ENCODE measurements at places on chromosomes 7 and 10.

DNA sequence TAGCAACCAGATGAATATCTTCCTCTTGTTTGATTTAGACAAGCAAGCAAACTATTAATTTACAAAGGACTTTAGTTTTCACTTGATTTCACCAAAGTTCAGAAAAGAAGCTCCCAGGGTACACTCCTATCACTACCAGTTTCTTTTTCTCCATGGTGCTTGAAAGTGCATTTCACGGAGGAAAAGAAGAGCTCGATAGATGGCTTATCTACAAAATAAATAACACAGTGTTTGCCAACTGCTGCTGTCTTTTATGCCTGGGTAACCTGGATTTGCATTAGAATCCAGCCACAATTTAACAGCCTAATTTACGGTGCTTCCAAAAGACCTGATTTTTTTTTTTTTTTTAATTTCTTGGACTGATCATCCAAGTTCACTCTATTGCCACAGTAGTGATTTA is 275.7 kb downstream of the GPR37 start:
- H3K4me1 ChIP-seq: no peaks in the 10 kb centered on the region
- no peak overlapping the region for H3K27ac ChIP-seq
- H3K27me3 ChIP-seq: no peaks in the 10 kb centered on the region
- H3K36me3 ChIP-seq: no peaks in the 10 kb centered on the region
- H3K4me3 ChIP-seq: no peak overlapping the region

GRCh38 chr10:8048281-8049008 is 6.0 kb upstream of the GATA3 start:
- H3K36me3 ChIP-seq: no peaks in the 10 kb centered on the region
- no peak overlapping the region for H3K4me3 ChIP-seq
- H3K27ac ChIP-seq: no peak overlapping the region
- peaks cover 40% of the 10 kb centered on the region for H3K4me1 ChIP-seq

DNA sequence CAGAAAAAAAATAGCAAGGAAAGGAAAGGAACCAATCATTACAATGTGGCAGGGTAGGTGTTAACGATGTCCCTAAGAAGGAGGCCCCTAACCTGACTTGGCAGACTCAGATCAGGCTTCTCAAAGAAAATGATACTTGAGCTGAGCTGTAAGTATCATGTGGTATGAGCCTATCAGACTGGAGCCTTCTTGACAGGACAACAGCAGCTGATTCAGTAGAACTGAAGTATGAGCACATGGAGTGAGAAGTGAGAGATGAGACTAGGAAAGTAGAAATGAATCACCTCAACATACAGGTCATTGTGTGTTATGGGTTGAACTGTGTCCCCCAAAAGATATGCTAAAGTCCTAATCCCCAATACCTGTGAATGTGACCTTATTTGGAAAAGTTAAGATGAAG is 66.3 kb downstream of the MTERF1 start:
- H3K27ac ChIP-seq: no peak overlapping the region
- H3K27me3 ChIP-seq: no peaks in the 10 kb centered on the region
- no peaks in the 10 kb centered on the region for H3K36me3 ChIP-seq
- H3K4me3 ChIP-seq: no peak overlapping the region
- DNase-seq: no peak
- H3K4me1 ChIP-seq: no peaks in the 10 kb centered on the region

DNA sequence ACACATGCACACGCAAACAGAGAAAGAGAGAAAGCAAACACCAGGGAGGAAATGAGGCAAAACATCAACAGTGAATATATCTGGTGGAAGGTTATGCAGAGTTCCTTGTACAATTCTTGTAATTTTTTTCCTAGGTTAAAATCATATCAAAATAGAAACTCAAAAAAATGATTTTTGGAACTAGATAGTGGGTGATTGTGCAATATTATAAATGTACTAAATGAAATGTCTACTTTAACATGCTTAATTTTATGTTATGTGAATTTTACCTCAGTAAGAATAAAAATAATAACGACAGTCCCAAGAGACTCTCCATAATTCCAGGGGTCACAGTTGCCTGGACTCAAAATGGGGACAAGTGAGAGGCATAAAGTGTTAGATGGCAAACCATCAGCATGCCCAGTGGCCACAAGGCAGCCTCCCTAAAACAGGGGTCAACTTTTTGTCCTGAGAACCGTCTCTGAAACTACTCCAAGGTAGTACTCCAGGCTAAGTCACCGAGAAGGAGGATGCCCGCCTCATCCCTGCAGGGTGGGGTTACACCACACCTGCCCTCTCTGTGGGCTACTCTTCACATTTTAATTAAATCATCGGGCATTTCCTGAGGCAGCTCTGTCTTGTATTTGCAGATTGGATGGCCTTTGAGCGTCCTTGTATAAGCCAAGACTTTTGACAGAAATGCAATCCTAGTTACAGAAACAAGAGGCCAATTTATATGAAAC is 267.7 kb downstream of the ELMO1 start:
- no peak overlapping the region for H3K4me3 ChIP-seq
- no peaks in the 10 kb centered on the region for H3K4me1 ChIP-seq
- no peak for DNase-seq
- no peaks in the 10 kb centered on the region for H3K36me3 ChIP-seq
- H3K27ac ChIP-seq: no peak overlapping the region

- H3K27me3 ChIP-seq: no peaks in the 10 kb centered on the region
- no peak for DNase-seq
- H3K4me1 ChIP-seq: peaks cover 8% of the 10 kb centered on the region
- H3K27ac ChIP-seq: no peak overlapping the region
- no peaks in the 10 kb centered on the region for H3K36me3 ChIP-seq
- H3K4me3 ChIP-seq: no peak overlapping the region
Measured at GRCh38 chr10:91694170-91694794, 61.4 kb upstream of the PPP1R3C start.

GRCh38 chr10:33193057-33193700 is 141.3 kb downstream of the NRP1 start:
- H3K27ac ChIP-seq: peak overlapping the region; percentile 51
- no peaks in the 10 kb centered on the region for H3K27me3 ChIP-seq
- DNase-seq: peak; percentile 64
- peaks cover 31% of the 10 kb centered on the region for H3K4me1 ChIP-seq

GRCh38 chr10:82922046-82922445 is 1047.1 kb downstream of the NRG3 start:
- no peaks in the 10 kb centered on the region for H3K27me3 ChIP-seq
- H3K36me3 ChIP-seq: no peaks in the 10 kb centered on the region
- no peak overlapping the region for H3K27ac ChIP-seq
- H3K4me1 ChIP-seq: no peaks in the 10 kb centered on the region
- no peak for DNase-seq

DNA sequence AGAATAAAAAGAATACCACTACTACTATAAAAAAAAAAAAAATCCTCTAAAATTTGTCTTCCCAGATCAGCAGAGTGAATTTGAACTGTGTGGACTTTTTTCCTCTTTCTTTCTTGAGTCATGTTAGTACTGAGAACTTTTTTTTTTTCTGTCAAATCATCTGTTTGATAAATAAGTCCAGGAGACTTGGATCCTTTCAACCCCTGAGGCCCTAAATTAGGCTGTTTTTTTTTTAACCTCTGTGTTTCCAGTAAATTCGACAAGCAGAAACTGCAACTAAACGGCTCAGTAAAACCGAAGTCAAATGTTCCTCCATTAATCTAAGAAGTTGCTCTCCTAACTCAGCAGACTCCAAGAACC is 2.7 kb downstream of the MAP3K8 start:
- H3K27ac ChIP-seq: peak overlapping the region; percentile 98
- H3K4me1 ChIP-seq: peaks cover 54% of the 10 kb centered on the region
- no peak for DNase-seq

- H3K4me1 ChIP-seq: no peaks in the 10 kb centered on the region
- no peak overlapping the region for H3K27ac ChIP-seq
- no peak for DNase-seq
- H3K27me3 ChIP-seq: no peaks in the 10 kb centered on the region
Measured at GRCh38 chr7:50037086-50037485, 56.0 kb downstream of the ZPBP start.

GRCh38 chr7:51219261-51219988 is 97.2 kb downstream of the COBL start:
- H3K36me3 ChIP-seq: no peaks in the 10 kb centered on the region
- H3K27ac ChIP-seq: no peak overlapping the region
- no peak overlapping the region for H3K4me3 ChIP-seq

GRCh38 chr10:19920075-19920726 is 104.0 kb downstream of the PLXDC2 start:
- no peak for DNase-seq
- H3K27me3 ChIP-seq: no peaks in the 10 kb centered on the region
- H3K36me3 ChIP-seq: no peaks in the 10 kb centered on the region
- H3K27ac ChIP-seq: no peak overlapping the region

DNA sequence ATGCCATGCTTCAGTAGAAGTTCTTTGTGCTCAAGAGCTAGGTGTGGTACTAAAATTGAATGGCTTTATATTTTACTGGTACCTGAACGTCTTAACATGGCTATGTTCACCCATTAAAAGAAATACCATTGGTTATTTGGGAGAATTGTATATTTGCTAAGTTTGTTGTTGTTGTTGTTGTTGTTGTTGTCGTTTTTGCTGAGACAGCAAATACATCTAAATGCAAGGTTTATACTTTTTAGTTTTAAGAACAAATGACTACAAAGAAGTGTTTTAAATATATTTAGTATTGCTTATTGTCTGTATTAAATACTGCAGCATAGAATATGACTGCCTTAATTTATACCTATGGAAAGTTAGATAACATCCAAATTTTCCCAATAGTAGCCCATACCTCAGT is 66.9 kb downstream of the HECW1 start:
- no peaks in the 10 kb centered on the region for H3K27me3 ChIP-seq
- no peaks in the 10 kb centered on the region for H3K4me1 ChIP-seq
- no peaks in the 10 kb centered on the region for H3K36me3 ChIP-seq
- DNase-seq: no peak

DNA sequence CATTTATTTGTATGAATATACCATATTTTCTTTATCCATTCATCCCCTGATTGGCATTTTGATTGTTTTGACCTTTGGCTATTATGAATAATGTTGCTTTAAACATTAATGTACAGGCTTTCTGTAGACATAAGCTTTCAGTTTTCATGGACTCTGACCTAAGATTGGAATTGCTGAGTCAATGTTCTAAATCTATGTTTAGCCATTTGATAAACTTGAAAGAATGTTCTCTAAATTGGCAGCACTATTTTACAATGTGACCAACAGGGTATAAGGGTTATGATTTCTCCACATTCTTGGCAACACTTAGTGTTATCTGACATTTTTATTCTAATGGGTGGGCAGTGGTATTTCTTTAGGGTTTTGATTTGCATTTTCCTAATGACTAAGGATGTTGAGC is 229.7 kb upstream of the ETV1 start:
- no peak overlapping the region for H3K27ac ChIP-seq
- no peaks in the 10 kb centered on the region for H3K36me3 ChIP-seq
- H3K27me3 ChIP-seq: no peaks in the 10 kb centered on the region
- no peaks in the 10 kb centered on the region for H3K4me1 ChIP-seq

DNA sequence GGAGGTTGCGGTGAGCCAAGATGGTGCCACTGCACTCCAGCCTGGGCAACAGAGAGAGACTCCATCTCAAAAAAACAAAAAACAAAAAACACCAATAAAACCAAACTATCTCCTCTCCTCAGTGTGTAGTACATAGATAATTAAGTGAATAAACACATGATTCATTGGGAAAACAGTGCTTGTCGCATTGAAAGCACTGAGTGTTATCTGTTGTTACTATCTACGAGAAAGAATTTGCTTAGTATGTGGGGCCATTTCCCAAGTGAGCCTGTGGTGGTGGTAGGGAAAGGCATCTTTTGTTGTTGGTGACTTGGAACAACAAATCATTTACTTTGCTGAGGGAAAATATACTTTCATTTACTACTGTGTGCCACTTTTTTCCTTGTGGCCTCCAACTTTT is 42.6 kb downstream of the RSBN1L start:
- no peaks in the 10 kb centered on the region for H3K27me3 ChIP-seq
- no peak for DNase-seq
- H3K4me3 ChIP-seq: no peak overlapping the region
- peaks cover 11% of the 10 kb centered on the region for H3K4me1 ChIP-seq

- no peaks in the 10 kb centered on the region for H3K27me3 ChIP-seq
- peak overlapping the region; percentile 5 for H3K27ac ChIP-seq
- H3K4me1 ChIP-seq: peaks cover 2% of the 10 kb centered on the region
- DNase-seq: no peak
- H3K36me3 ChIP-seq: no peaks in the 10 kb centered on the region
Measured at GRCh38 chr10:50538555-50539398, 85.0 kb downstream of the SGMS1 start.

DNA sequence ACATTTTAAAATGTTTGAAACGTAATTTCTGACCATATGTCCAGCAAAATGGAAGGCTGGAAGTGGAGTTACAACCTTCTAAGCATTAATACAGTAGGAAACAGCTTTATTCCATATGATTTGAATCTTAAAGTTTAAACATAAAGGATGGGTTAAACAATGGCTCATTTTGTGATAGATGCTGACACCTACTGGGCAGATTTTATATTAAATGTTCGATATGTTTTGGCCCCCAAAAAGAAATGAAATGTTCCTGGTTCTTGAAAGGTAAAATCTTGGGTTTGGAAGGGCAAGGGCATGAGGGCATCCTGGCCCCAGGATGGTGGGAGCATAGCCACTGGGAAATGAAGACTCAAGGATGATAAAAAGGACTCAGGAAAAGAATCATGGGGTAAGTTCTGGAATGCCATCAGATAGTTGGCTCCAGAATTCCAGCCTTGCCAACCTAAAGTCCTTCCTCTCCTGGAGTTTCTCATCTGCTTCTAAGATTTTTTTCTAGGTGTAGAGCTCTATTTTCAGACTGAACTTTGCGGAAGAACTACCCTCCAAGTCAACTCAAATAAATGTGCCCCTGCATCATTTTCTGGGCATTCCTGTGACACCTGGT is 34.6 kb upstream of the SLC35G1 start:
- H3K36me3 ChIP-seq: no peaks in the 10 kb centered on the region
- H3K27ac ChIP-seq: no peak overlapping the region
- no peak for DNase-seq
- H3K27me3 ChIP-seq: no peaks in the 10 kb centered on the region

DNA sequence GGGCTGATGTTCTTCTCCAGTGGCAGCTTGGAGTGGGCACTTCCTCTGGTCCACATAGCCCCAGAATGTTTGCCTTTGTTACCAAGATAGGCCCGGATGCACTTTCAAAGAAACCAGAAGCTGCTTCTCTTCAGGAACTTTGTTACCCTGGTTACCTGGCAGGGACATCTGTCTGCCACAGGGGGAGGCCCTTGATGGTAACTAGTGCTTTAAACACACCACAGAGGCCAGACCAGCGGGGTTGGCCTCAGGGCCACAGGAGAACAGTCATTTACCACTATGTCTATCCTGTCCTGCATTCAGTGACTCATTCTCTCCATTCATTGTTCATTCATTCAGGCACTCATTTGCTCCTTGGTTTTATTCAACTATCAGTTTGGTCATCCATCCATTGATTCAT is 11.9 kb upstream of the PLEKHA1 start:
- H3K36me3 ChIP-seq: no peaks in the 10 kb centered on the region
- no peak for DNase-seq
- no peak overlapping the region for H3K4me3 ChIP-seq

DNA sequence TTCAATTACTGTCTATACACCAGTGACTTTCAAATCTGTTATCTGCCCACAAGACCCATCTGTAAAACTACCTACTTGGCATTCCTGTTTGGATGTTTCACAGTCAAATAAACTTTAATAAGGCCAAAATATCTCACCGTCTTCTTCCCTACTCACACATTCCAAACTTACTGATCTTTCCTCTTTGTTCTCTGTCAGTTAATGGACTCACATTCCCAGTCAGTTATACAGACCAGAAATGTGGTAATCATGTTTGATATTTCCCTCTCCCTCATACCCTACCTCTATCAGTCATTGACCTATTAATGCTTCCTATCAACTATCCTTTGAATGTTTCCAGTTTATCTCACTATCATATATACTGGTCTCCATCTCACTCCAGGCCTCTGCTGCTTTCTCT is 28.5 kb upstream of the HDAC9 start:
- H3K36me3 ChIP-seq: no peaks in the 10 kb centered on the region
- no peak overlapping the region for H3K4me3 ChIP-seq
- no peaks in the 10 kb centered on the region for H3K27me3 ChIP-seq
- H3K4me1 ChIP-seq: no peaks in the 10 kb centered on the region

All from gastrocnemius medialis (tissue), 4 donors.